ENCODE measurements at places on chromosomes 1 and 21.

GRCh38 chr1:89996450-89997110 lies 1.7 kb downstream of the ZNF326 start:
- no peak for DNase-seq

- no peak for DNase-seq
These were observed 537.2 kb upstream of the TMPRSS15 start for GRCh38 chr21:18940791-18941190.

DNA sequence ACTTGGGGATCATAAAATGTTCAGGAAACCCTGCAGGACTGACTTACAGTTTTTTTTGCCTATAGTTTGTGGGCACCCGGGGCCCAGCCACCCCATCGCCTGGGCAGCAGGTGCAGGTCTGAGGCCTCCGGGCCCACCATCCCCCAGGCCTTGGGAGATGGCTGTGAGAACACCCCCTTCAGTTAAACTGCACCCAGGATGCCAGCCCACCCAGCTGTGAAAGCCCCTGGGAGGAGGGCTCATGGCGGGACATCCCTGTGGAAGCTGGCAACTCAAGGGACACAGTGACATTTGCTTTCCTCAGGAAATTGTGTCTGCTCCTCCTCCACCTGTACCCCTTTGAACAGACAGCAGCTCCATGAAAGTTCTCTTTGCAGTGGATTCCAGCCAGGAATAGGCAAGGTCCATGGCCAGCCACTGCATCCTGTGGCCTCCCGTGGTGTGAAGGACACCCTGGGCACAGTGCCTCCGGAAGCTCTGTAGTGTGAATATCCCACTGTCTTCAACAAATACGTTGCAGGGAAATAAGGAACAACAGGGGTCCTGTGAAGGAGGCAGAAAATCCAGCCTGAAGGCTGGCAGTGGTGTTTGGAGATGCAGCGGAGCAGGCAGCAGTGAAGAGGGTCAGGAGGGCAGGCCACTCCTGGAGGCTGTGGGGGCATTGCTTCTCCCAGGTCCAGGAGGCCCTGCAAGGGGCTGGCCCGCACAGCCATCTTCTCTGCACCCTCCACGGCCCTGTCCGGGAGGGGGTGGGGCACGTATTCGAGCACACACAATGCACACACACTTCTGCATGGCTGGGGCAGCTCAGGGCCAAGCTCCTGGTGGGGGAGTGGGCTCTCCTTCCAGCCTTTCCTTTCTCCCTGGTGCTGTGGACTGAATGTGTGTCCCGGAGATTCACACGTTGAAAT lies 2.1 kb upstream of the OBSCN start:
- peak; percentile 34 for DNase-seq

DNA sequence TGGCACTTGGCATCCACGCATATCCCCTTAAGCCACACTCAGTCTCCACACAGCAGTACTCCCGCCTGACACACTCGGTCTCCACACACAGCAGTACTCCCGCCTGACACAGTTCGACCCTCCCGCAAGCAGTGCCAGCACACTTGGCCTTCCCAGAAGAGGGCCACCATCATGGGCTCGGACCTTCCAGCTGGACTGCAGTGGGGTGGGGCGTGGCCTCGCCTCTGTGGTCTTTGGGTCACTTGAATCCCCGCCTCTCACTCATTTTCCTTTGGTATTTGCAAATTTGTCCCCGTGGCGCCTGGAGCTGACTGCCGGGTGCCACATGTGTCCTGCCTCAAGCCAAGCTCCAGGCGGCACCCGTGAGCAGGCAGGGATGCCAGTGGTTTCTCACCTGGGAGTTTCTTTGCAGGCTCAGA lies 63.7 kb downstream of the FAAP20 start:
- DNase-seq: peak; percentile 10

DNA sequence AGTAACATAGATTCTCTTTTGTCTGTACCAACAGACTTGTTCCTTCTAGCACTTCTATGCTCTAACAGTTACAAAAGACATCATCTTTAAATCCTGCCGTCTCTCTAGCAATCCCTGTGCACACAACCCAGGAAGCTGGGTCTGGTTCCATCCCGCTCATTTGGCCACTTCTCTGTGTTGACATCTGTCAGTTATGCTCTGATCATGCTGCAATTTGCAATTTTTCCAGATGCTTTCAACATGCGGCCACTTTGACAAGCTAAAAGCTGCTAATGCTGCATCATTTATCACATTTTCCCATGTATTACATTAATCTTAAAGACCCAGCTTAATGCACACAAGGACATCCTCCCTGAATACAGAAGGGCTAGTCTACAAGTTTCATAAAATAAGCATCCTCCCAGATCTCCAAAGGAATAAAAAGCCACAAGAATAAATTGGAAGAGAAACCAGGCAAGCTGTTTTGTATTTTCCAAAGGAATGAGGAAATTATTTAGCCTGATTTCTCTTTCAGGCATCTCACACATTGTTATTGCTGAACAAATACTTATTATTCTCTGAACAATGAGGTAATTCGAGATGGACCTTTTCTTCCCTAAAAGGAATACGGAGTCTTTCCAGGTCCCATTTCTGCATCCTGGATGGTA lies 19.0 kb upstream of the LRRC52 start:
- DNase-seq: no peak

DNA sequence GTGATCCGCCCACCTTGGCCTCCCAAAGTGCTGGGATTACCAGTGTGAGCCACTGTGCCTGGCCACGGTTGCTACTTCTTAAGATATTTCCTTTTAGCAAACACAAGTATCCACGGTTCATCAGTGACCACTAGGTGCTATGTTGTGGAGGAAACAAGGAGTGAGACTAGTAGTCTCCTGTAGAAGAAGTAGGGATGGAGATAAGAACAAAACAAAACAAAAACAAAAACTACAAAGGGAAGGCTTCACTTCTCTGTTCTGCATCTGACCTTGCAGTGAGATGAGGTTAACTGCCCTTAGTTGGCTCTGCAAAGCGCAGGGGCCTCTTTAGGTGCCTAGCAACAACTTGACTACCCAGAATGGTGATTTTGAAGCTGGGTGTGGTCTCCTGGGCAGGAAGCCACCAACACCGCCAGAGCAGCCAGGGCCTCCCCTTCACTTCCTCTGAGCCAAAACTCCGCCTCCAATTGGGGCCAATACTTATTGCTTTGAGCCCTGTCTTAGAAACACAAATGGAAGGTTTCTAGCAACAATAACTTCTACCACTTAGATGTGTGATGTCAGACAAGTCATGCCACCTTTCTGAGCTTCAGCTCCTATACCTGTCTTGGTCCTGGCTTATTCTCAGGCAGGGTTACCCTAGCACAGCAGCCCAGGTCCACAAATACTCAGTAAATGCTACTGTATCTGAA lies 12.8 kb upstream of the CDC42 start:
- DNase-seq: no peak

- DNase-seq: no peak
These were observed 110.8 kb downstream of the CDC7 start for GRCh38 chr1:91611483-91611917.

- no peak for DNase-seq
These were observed 3.2 kb downstream of the SLC1A7 start for GRCh38 chr1:53138991-53139884.

DNA sequence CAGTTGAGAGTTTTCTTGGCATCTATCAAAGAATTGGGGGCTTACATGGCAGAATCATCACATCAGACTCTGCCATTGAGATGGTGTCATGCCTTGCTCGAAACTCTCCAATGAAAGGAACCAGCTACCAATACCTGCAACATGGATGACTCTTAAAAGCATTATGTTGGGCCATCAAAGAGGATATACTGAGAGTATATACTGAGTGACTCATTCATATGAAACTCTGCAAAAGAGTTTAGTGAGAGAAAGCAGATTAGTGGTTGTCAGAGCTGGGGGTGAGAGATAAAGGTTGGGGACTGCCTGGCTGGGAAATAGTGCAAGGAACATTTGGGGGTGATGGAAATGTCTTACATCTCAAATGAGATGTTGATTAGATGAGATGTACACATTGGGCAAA lies 14.7 kb upstream of the HMGB4 start:
- DNase-seq: no peak

DNA sequence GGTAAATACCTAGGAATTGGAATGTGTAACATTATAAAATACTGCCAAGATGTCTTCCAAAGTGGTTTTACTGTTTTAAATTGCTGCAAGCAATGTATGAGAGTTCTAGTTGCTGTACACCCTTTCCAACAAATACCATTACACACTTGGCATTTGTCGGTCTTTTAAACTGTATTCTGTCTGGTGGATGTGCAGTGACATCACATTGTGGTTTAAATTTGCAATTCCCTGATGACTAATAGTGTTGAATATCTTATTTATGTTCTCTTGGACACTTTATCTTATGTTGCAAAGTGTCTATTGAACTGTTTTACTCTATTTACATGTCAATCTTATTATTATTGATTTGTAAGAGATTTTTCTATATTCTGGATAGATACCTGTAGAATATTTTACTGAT lies 561.2 kb upstream of the B3GALT2 start:
- DNase-seq: no peak

- DNase-seq: no peak
These were observed 46.2 kb downstream of the SYT2 start for GRCh38 chr1:202664083-202664482.

DNA sequence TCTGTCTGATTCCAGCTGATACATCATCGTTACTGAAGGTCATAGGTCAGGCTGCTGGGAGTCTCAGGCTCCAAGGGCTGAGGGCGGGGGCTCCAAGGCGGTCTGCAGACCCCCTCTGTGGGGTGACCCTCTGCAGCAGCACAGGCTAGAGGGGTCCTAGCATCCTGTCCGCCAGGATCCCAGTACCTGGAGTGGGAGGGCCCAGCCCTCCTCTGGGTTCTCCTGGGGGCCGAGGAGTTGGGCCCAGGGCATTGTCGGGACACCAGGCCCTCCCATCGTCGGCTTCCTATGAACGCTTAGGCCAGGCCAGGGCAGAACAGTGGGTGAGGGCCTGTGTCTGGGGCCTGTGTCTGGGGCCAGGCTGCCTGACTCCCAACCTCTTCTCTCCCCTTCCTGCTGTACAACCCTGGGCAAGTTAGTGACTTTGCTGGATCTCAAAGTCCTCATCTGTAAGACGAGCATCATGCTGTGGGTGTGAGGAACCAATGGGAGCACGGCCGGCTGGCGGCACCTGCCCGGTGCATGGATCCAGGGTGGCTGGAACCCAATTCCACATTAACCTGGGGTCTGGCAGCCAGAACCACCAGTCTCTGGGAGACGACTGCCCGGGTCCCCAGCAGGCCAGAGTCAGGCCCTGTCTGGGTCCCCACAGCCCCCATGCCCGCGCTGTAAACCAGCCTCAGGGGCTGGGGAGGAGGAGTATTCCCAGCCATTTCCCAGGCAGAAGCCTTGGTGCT lies 56.2 kb upstream of the COL18A1 start:
- DNase-seq: no peak

DNA sequence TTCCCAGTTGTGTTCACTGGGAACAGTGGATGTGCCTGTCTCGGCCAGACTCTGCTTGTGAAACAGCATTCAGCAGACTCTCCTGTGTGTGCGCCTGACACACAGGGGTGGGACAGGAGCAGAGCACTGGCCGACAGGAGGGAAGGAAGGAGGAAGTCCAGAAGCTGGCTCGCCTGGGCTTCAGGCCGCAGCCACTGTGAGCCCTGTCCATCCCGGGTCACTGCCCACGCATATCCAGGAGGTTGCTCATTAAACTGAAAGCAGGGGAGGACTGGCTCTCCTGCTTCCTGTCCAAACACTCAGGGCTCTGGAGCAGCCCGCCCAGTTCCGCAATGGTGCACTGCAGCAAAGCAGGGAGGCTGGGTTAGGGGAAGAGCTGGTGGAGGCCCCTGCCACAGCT lies 218.7 kb upstream of the VAMP3 start:
- peak; percentile 28 for DNase-seq

DNA sequence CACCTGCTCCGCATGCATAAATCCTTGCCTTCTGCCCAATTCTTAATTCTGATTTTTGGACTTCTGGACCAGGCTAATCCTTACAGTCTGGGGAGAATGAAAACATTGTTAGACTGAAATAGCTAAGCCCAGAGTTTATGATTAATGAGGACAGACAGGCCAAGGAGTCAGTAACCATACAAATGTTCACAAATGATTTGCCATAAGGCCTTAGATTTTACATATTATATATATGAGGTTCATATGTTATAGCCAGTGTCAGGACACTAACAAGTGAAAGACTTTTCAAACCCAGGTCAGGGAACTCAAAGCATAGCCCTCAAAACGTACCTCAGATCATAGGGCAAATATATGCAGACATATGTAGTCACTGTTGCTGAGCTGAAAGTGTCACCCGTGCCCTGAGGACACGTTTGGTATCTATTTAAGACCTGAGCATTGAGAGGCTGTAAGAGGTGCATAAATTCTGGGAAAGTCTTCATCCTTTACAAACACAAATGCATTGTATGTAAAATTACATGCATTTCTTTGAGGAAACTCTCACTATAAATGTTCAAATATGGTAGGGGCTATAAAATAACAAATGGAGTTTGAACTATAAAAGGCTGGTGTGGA lies 45.3 kb upstream of the FBXO28 start:
- DNase-seq: no peak

GRCh38 chr1:207828485-207829158 lies 76.8 kb downstream of the CD46 start:
- peak; percentile 91 for DNase-seq

GRCh38 chr1:223849352-223850254 lies 3.9 kb upstream of the TP53BP2 start:
- DNase-seq: no peak

- DNase-seq: no peak
These were observed 35.0 kb upstream of the GPR137B start for GRCh38 chr1:236107121-236107907.

DNA sequence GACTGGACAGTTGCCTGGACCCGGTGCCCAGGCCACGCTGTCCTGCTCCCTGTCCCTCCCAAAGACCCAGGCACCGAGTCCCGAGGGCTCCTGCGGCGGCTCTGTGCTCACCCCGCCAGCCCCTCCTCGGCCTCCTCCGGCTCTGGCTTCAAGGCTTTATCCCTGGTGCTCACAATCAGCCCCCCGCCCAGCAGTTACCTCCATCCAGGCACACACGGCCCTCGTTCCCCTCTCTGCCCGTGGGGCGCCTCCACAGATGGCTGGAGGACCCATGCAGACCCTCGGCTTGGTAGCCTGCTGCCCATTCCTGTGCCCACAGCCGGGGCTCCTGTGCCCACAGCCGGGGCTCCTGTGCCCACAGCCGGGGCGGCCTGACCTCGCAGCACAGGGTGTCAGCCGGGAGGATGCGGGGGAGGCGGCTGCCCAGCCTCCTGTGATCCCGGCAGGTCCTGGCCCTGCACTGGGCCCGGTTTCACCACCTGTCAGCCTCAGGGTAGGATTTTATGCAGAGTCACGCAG lies 52.3 kb upstream of the COL18A1 start:
- no peak for DNase-seq

Measured in adrenal gland (tissue), 19 donors.